Sigmoid colon (tissue), 7 donors: ENCODE measurements at places on chromosomes 1 and 21. TPM values are rescaled to one million over a fixed set of nuclear protein-coding genes. Genes with fewer than 3 reads are reported as not detected.

RPE65 gene
- polyA plus RNA-seq: not detected

TRIM46 gene
- 0.92 TPM for polyA plus RNA-seq

NBPF26 gene
- 3.0 TPM for polyA plus RNA-seq

LINGO4 gene
- polyA plus RNA-seq: 0.13 TPM

OLIG2 gene
- not detected for polyA plus RNA-seq

CDC7 gene
- polyA plus RNA-seq: 1.4 TPM

FCMR gene
- 3.5 TPM for polyA plus RNA-seq

PPFIA4 gene
- polyA plus RNA-seq: 0.52 TPM

EXTL1 gene
- polyA plus RNA-seq: 0.39 TPM

MAB21L3 gene
- polyA plus RNA-seq: 1.2 TPM

KIF14 gene
- polyA plus RNA-seq: not detected

ANGPTL7 gene
- polyA plus RNA-seq: 0.51 TPM
